Activated naive CD4-positive, alpha-beta T cell treated with anti-CD3 and anti-CD28 coated beads, Interleukin-2, amount 50 U/mL, for 72 hours (primary cell): ENCODE measurements at places on chromosomes 3 and 15.

DNA sequence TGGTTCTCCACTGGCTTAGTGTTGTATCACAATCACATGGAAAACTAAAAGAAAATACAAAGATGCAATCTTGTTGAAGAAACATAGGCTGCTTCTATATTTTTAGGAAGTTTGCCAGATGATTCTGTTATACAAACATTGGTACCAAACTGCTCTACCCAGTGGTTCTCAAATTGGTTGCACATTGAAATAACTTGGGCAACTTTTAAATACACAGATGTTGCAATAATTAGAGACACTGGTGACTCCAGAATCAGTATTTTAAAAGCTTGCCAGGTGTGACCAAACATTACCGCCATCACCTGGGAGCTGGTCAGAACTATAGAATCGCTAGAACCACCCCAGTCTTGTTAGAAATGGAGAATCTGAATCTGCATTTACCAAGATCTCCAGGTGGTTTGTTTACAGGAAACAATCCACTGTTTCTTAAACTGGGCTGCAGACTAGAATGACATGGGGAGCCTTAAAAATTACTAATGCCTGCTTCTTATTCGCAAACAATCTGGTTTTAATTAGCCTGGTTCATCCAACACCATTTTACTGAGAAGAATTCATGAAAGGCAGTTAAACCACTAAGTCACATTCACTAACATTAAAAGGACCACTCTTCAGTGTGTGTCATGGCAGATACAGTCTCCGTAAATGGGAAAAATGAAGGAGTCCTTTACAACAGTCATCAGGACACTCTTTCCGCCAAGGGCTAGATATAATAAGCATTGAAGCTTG, 76.5 kb downstream of the ACAP2 start:
- DNase-seq = no peak

DNA sequence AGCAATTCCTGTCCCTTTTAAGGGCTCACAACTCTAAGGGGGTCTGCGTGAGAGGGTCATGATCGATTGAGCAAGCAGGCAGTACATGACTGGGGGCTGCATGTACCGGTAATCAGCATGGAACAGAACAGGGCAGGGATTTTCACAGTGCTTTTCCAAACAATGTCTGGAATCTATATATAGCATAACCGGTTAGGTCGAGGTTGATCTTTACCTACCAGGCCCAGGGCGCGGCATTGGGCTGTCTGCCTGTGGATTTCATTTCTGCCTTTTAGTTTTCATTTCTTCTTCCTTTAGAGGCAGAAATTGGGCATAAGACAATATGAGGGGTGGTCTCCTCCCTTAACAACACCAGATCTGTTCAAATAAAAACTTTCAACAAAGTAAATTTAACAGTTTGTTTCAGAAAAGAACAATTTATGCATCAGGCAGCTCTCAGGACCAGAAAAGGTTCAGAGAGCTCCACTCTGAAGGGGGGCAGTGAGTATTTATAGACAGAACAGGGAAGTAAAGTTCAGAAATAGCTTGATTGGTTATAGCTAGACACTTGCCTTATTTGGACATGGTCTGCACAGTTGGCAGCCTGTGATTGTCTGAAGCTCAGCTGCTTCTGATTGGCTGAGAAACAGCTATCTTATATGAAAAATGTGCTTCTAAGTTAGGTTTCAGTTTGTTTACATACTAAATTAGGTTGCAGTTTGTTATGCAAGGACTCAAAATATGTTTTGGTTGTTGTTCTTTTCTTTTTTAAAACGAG, 17.2 kb upstream of the B4GALT4 start:
- no peak for DNase-seq

DNA sequence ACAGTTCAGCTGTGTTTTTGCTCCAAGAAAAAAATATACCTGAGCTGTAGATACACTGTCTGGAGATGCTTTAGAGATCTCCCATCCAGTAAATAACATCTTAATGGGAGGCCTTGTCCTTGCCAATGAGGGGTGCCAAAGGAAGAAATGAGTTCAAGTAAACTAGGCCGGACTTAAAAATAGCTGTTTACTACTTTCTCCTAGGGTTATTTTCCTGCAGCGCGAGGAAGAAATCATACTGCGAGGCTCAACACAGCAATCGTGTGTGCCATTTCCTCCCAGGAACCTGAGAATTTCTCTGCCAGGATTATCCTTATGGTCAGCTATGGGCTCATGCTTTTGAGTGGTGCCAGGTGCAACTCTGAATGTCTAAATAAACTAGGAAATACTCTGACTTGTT, 71.9 kb downstream of the CMTM8 start:
- DNase-seq = no peak

- DNase-seq = no peak
Observed at GRCh38 chr3:97360804-97361203, 403.8 kb upstream of the ARL6 start.

DNA sequence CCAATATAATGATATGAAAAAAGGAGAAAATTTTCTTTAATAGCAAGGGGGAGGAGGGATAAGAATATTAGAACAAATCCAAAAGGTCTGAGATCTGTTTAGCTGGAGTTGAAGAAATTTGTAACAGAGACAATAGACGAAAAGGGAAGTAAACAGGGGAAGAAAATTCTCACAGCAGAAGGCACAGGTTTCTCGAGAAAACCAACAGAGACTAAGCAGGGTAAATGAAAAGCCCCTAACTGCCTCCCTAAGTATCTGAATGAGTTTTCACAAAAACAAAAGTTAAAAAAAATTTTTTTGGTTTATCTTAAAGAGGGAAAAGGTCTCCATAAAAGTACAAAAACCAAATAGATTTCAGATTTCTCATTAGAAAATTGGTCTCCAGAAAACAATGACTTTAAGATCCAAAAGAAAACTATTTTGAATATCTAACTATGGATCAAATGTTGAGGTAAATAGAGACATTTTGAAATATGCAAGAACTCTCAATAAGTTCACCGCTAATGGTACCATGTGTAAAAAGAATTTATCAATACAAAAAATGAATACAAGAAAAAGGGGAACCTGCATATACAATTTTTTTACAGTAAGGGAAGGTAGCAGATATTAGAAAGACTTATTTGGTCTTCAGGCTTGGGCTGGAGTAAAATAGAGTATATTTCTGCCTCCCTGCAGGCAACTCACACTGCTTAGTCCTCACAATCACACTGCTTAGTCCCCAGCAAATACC, 23.9 kb upstream of the NEK10 start:
- DNase-seq = no peak

GRCh38 chr3:84943379-84943778, 15.4 kb upstream of the CADM2 start:
- no peak for DNase-seq

DNA sequence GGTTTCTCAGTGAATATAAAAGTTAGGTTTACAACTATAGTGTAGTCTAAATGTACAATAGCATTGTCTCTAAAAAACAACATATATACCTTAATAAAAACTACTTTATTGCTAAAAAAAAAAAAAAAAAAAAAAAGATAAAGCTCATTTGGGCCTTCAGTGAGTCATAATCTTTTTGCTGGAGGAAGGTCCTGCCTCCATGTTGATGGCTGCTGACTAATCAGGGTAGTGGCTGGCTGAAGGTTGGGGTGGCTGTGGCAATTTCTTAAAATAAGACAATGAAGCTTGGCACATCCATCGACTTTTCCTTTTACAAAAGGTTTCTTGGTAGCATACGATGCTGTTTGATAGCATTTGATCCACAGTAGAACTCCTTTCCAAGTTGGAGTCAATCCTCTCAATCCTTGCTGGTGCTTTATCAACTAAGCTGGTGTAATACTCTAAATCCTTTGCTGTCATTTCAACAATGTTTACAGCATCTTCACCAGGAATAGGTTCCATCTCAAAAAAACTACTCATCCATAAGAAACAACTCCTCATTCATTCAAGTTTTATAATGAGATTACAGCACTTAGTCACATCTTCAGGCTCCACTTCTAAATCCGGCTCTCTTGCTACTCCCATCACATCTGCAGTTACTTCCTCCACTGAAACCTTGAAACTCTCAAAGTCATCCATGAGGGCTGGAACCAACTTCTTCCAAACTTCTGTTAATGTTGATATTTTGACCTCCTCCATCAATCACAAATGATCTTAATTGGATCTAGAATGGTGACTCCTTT, 13.3 kb downstream of the ZNF280D start:
- DNase-seq = peak; percentile 10

GRCh38 chr3:30078736-30079135, 527.7 kb upstream of the TGFBR2 start:
- DNase-seq = no peak

DNA sequence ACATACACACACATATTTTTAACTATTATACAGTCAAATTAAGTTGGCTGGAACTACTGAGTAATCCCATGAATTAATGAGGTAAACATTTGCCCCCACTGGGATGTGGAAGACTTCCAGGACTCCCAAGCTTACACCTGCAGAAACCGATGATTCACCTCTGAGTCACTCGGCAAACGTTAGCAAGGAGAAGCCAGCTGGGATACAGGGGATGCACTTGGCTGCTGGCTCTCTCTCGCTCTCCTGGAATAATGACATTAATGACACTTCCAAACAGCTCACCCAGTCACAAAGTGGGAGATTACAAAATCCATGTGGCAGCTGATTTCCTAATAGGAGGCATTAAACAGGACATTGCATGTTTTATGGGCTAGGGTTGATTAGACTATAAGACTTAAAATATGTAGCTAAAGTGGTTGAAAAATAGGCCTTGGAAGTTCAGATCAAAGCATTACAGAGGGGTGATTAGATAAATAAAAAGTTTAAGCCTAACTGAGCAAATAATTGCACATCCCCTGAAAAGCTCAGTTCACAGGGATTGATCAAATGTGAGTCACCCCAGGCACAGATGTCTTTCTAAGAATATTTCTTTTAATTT, 500.9 kb downstream of the SOX2 start:
- DNase-seq = no peak

GRCh38 chr3:185929192-185930151, 8.3 kb downstream of the TRA2B start:
- no peak for DNase-seq

- DNase-seq = no peak
Observed at GRCh38 chr3:194964809-194965208, 279.1 kb downstream of the FAM43A start.

- DNase-seq = no peak
Observed at GRCh38 chr15:77631745-77632533, 773 bp downstream of the LINGO1 start.

DNA sequence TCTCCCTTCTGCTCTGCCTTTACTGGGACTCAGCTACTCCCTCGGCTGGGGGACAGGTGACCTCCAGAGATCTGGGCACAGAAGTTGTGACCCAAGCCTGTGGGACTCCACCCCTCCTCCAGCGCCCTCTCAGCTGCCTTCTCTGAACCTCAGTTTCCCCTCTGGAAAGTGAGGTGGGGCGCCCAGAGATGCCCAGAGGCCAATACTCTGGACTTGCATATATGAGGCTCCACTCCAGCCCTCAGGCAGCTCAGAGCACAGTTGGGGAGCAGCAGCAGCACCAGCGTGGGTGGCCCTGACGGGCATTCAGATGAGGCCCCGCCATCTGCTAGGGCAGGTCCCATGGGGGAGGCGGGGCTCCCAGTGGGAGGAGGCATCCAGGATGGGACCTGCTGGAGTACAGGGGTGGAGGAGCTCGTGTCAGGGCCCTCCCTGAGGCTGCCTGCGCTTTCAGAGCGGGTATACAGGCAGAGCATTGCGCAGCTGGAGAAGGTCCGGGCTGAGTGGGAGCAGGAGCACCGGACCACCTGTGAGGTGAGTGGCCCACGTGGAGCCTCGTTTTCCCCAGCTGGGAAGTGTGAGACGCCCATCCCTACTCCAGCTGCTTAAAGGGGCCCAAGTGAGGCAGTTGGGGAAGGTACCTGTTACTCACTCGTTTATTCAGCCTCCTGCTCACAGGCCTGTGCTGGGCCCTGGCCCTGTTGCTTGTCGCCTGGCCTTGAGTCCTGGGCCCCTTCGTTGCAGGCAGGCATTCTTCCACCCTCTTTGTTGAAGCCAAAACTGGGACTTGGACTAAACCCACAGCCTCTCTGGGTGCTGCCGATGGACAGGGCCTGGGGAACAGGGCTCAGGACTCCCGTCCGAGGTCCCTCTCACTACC, 35.4 kb downstream of the PSTPIP1 start:
- DNase-seq = no peak

DNA sequence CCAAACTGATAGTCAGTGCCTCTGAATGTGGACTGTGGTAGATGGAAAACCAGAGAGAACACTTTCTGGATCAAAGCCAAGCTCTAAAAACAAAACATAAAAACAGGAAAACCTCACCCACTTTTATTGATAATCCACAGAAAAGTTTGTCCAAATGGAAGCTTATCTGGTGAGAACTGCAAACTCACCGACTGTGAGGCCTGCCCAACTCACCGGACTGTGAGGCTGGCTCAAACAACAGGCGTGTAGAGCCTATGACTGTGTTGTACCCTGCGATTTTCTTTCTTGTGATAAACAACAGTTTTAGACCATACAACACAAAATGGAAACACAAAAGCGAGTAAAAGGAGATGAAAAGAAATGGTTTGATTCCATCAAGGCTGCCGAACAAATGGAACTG, 7.2 kb downstream of the PRR23C start:
- DNase-seq = no peak

DNA sequence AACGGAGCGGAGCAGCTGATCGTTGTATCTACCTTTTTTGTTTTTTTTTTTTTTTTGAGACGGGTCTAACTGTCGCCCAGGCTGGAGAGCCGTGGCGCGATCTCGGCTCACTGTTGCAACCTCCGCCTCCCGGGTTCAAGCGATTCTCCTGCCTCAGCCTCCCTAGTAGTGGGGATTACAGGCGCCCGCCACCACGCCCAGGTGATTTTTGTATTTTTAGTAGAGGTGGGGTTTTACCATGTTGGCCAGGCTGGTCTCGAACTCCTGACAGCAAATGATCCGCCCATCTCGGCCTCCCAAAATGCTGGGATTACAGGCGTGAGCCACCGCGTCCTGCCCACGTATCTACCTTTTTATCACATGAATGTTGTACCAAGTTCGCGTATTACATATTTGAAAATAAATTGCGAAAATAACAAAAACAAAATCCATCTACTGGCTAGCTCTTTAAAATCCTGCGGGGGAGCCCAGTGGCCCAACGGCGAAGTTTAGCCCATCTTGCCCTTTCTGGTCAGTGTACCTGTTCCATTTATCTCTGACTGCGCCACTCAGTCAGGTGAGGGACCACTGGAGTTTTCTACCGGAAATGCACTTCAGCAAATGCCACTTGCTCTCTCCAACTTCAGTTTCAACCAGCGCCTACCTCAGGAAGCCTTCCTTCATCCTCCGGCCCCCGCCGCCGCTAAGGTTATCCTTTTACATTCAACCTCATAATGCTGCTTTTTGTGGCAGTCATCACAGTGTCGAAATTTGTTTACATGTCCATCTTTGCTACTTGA, 1.2 kb upstream of the EIF3J start:
- no peak for DNase-seq

- DNase-seq = no peak
Observed at GRCh38 chr3:37571269-37571668, 290.4 kb upstream of the CTDSPL start.

- no peak for DNase-seq
Observed at GRCh38 chr15:88905576-88905975, 7.6 kb downstream of the MFGE8 start.

GRCh38 chr3:150365132-150365604, 42.9 kb upstream of the TSC22D2 start:
- DNase-seq = no peak
